Esophagus squamous epithelium (tissue), 5 donors: ENCODE measurements at places on chromosomes 5 and 9. TPM values are rescaled to one million over a fixed set of nuclear protein-coding genes. Genes with fewer than 3 reads are reported as not detected.

The GRM6 gene
- not detected for total RNA-seq

The GPRIN1 gene
- total RNA-seq, result 0.57 TPM

The ARL14EPL gene
- total RNA-seq, result not detected

The GFPT2 gene
- total RNA-seq, result not detected

The IL7R gene
- 11.6 TPM for total RNA-seq

The SPATA6L gene
- total RNA-seq, result 2.5 TPM

The SPINK5 gene
- total RNA-seq, result 961 TPM

The TNFSF8 gene
- total RNA-seq, result 0.21 TPM

The CCL27 gene
- not detected for total RNA-seq

The FABP6 gene
- total RNA-seq, result not detected

The FBXW11 gene
- 44.1 TPM for total RNA-seq

- no peak for DNase-seq
These were observed 16.5 kb downstream of the GOLM1 start for GRCh38 chr9:86082870-86083269.

- peak; percentile 22 for DNase-seq
These were observed 190.0 kb downstream of the FANCC start for GRCh38 chr9:95127249-95128176.

DNA sequence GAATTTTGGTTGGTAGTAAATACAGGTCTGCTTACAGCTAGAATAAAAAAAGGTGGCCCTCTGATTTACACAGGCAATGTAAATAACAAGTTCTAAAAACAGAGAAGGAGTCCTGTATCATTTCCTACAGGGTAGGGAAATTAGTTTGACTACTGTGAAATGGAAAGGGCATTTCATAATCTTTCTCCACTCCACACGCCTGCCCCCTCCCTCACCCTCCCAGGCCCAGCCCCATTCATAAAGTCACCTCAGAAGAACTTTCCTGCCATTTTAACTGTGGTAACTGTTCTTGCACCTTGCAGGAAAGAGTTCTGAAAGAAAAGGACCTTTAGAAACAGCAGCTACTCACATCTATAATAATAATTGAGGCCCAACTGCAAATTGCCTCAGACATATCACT, 69.7 kb downstream of the MEF2C start:
- DNase-seq, result no peak

- DNase-seq, result no peak
These were observed 761.3 kb upstream of the DMAC1 start for GRCh38 chr9:8560560-8561525.

- no peak for DNase-seq
These were observed 47.3 kb upstream of the CDKN2B start for GRCh38 chr9:22056402-22056801.

DNA sequence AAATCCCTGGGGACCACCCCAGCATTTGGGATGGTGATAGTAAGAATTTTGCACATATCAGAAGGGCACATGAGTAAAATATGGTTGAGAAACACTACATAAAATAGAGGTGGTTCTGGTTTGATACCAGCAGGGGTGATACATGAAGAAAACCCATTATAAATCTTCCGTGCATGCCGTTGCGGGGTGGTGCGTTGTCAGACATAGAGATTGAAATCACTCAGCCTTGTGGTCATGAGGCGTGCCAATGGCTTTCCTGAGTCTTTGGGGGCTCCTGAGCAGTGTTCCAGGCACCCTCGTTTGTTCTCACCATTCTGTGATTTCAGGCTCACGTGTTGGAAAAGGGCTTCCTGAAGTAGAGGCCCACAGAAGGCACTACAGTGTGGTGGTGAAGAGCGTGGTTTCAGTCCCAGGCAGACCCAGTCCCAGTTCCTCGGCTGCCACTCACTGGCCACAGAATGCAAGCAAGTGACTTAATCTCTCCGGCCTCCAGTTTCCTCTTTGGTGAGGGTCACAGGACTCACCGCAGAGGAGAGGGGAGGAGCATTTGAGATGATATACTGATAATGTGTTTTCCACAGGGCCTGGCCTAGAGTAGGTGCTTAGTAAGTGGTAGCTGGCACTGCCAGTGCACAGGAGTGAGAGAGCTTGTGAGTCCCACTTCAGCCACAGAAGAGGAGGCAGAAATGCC, 20.5 kb upstream of the GLRX start:
- peak; percentile 26 for DNase-seq

DNA sequence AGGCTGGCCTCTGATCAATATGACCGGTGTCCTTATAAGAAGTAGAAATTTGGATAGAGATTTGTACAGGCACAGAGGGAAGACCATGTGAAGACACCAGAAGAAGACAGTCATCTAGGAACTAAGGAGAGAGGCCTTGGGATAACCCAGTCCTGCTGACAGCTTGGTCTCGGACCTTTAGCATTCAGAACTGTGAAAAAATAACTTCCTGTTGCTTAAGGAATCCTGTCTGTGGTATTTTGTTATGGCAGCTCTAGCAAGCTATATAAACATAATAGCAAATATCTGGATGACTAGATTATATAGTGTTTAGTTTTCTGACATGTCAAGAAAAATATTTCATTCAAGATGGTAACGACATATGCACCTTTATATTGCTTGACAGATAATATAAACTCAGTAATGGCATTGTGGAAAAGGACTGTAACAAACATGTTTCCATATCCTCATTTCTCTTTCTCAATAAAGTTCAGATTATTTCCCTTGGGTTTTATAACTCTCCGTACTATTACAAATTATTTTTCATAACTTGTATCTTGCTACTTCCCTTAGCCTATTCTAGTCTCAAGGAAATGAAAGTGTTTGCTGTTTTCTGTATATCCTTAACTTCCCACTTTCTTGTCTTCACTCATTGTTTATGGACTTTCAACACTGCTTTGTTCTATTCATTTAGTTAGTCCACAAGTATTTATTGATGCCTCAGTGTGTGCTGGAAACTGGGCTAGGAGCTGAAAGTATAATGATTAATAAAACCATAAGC, 62.4 kb downstream of the KIAA1958 start:
- DNase-seq, result no peak

DNA sequence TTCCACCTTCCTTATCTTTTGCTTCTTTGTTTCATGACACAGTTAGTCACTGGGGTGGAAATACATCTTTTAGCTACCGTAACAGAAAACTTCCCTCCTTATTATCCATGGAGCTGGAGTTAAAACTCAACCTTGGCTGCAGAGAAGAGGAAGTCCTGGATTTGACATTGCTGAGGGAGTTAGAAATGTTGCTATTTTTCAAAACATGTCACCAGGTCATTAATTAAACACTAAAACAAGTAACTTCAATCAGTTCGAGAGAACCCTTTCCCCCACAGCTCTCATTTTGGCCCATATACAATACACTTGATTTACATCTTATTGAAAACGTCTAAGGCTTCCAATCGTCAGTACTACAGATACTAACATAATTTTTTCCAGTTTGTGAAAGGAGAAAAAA, 237.9 kb upstream of the CD180 start:
- no peak for DNase-seq

DNA sequence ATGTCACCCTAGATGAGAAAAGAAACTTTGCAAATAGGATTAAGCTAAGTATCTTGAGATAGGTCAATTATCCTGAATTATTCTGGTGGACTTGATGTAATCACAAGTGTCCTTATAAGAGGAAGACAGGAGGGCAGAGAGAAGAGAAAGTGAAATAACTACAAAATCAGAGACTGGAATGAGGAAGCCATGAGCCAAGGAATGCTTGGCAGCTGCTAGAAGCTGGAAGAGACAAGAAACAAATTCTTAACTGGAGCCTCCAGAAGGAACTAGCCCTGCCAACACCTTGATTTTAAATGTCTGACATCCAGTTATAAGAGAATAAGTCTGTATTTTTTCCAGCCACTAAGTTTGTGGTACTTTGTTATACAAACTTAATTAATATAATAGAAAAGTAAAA, 480.0 kb downstream of the NR2F1-AS1 start:
- DNase-seq, result no peak

DNA sequence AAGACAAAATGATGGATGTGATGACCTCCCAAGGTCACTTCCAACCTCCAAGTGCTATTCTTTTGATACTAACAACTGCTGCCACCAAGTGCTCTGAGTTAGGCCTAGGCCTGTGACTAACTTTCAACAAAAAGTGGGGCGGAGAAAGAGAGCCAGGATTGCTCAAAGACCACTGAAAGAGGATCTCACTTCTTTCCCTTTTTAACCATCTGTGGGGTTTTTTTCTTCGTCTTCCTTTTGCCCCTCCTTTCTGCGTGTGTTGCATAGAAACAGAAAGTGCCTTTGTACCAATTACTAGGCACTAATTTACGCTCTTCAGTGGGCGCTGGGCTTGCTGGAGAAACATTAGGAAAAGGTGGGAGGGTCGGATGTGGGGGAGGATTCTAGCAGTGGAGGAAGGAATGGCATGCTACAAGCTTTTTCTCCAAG, 8.0 kb downstream of the KLF9 start:
- DNase-seq, result no peak

DNA sequence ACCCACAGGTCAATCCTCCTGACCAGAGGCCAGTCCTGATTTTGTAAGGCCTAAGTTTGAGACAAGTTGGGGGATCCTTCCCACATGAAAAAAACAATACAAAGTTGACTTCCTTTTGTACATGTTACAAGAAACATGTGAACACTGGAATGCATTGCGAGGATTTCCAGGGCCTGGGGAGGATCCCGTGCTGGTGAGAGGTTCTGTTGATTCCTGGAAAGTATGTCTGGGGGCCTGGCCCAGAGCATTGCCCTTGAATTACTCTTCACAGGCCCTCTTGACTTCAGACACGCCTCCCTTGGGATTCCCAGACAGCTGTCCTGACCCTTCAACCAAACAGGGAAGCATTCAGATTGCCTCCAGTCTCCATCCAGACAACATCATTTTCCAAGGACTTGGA, 234.2 kb upstream of the IRX2 start:
- no peak for DNase-seq

DNA sequence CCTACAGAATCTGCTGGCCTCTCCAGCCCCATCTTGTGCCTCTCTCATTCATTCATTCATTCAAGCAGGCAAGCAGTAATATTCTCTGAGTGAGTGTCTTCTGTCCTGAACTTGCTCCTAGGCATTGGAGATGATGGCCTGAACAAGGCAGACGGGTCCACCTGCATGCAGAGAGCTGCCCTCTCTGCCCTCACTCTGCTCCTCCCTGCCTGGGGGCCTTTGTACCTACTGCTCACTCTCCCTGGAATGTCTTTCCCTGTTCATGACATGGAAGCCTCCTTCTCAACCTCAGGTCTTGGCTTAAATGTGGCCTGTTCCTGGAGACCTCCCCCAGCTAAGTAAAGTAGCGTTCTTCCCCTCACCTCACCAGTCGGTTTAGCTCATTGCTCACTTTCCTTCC, 6.6 kb downstream of the CDX1 start:
- no peak for DNase-seq

GRCh38 chr5:1541702-1542400, 18.1 kb upstream of the LPCAT1 start:
- no peak for DNase-seq

DNA sequence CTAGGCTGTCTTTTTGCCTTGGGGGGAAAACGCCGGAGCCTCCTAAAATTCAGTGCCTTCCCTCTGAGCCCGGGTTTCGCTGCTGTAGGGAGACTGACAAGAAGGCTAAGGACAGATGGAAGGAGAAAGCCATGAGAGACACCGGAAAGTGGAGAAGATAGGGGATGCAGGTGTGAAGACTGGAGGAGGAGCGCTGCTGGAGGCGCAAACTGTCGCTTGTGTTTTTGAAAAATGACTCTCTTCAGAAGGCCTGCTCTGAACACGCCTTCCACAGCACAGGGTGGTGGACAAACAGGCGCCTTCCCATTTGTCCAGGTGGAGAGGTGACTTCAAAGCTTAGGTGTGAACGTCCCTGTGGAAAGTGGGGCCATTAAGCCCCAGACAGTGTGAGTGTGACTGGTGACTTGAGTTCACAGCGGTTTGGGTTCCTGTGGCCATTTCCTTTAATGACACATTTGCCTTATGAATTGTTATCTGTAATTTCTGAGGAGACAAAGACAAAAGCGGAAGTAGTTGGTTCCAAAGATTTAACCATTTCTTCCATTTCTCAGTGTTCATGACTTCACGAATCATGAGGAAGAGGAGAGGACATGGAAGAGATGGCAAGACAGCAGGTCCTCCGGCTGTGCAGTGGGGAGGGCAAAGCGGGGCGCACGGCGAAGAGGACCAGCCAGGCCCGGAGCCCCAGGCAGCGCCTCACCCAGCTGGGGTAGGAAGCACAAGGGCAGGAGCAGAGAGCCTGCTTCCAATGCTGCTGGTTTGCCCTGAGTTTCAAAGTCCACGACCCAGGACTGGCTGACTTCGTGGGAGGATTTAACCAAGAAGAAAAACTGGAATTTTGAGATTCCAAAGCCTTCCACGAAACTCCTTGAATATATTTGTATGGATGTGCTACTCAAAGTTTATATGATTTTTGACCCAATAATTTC, 27.8 kb upstream of the SEMA4D start:
- no peak for DNase-seq

DNA sequence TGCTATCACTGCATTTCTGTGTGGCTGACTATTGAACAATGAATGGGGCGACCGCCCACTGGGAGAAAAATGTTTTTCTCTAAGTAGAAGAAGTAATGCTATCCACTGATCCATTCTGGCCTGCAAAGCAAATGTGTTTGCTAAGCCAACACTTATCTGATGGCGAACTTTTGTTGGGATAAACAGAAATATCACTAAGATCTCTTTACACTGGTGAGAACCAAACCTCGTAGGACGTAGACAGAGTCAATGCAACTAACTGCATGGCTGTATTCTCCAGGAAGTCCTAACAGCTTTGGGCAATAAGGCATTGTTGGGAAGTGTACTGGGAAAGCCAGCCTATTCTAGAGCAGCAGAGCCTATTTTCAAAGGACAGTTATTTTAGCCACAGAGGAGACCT, 77.7 kb downstream of the ANKH start:
- DNase-seq, result no peak

DNA sequence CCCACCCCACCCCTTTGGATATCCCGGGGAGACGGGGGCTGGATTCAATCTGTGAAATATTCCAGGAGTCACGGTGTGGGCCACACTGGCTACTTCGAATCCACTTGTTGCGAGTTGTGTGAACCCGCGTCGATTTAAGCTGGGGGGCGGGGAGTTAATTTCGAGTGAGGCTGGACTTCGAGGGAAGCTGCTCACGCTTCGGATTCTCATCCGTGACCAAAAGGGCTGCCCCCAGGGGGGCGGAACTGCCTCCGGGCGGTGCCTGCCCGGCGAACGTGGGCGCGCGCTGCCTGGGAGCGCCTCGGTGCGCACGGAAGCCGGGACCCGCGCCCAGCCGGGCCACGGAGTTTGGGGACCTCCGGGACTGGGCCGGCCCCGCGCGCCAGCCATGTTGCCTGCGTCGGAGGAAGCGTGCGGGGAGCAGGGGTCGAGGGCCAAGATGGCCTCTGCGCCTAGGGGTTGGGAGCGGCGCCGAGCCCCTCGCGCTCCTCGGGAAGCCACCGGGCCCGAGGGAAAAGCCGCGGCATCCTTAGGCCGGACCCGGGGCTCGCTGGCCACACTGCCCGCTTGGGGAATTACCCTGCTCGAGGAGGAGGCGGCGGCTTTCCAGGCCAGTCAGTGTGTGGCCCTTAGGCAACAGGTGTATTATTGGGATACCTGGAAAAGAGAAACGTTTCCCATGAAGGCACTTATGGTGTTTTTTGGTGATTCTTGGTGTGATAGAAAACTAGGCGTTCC, 975 bp downstream of the OCLN start:
- DNase-seq, result no peak

- DNase-seq, result no peak
These were observed 82.2 kb upstream of the GABRP start for GRCh38 chr5:170701334-170701733.

- no peak for DNase-seq
These were observed 119.7 kb downstream of the INSYN2B start for GRCh38 chr5:169860585-169860984.
